LHCN-M2 (cell line): ENCODE measurements at places on chromosomes 11 and 22. TPM values are rescaled to one million over a fixed set of nuclear protein-coding genes. Genes with fewer than 3 reads are reported as not detected.

TMEM218 gene
- total RNA-seq: 32.4 and 38.1 TPM in 2 replicates

DNA sequence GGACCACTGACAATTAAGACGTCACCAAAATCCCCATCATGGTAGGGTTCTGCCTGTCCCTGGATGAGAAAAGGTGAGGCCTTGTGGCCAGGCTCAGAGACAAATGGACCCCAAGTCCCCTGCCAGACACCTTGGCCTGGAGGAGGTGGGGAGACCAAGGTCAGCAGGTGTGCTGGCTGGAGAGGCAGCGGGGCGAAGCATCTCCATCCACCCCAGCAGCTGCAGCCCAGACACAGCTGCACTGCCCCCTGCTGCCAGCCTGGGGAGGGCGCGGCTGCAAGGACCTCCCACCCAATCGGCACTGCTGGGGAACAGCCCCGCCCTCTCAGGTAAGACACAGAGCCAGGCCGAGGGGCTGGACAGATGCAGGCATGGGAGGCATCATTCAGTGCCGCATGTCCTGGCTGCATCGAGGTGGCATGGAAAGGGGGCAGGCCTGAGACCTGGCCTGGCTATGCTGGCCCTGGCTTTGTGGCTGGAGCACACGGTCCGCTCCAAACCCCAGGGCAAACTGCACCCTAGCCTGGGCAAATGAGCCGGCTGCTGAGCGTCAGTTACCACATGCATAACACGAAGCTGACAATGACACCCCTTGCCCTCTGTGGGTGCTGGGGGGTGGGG lies 12.2 kb upstream of the MFNG start:
- DNase-seq: no peak

GRCh38 chr11:65182258-65183170 lies 786 bp downstream of the CAPN1 start:
- DNase-seq: no peak

DNA sequence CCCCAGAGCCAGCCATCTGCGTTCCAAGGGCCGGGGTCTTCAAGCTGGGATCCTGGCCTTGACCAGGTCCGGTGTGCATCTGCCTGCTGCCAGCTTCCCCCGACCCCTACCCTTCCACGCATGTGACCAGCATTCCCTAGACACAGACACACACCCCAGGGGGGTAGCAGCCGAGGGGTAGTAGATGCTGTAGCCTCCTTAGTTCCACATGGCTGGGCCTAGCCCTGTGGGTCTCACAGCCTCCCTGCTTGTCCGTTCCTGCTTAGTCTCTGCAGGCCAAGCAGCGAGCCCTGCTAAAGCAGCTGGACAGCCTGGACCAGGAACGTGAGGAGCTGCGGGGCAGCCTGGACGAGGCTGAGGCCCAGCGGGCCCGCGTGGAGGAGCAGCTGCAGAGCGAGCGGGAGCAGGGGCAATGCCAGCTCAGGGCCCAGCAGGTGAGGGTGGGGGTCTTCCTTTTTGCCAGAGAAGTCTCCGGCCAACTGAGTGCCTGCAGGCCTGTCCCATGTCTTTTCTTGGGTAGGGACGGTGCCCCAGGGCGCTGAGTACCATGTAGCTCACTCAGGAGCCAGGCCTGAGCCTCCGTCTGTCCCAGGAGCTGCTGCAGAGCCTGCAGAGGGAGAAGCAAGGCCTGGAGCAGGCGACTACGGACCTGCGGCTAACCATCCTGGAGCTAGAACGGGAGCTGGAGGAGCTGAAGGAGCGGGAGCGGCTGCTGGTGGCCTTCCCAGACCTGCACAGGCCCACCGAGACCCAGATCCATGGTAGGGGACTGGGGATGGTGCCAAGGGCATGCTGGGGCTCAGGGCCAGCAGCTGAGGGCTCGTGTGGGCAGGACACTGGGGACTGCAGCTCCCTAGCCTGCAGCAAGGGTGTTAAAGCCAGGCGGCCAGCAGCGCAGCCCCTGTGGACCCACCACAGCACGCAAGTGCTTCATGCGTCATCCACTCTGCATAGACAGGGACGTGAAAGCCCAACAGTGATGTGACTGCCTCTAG lies 13.6 kb downstream of the RNF215 start:
- DNase-seq: no peak

TSPAN32 gene
- not detected in 2 replicates for total RNA-seq

GRCh38 chr11:24132471-24132870 lies 364.4 kb upstream of the LUZP2 start:
- no peak for DNase-seq

OR4D11 gene
- not detected in 2 replicates for total RNA-seq

SYT8 gene
- total RNA-seq: 0.13 and 0.17 TPM in 2 replicates

CENATAC gene
- 15.3 and 20.1 TPM in 2 replicates for total RNA-seq

GRCh38 chr11:105823495-105824033 lies 198.5 kb downstream of the MSANTD4 start:
- DNase-seq: no peak

DNA sequence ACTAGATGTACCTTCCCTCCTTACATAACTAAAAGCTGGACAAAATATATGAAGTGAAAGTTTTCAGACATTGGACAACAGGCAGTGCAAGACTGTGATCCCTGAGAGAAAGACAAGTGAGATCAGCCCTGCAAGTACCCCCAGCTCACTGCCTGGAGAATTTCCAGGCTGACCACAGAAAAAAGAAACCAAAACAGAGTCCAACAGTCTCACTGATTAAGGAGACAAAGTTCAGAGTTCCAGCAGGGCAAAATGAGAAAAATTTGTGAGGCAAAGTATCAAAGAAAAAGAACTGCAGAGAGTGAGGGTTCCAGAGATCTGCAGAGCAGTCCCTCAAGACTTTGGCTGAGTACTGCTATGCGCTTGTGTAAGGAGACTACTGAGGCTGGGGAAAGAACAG lies 47.3 kb upstream of the TMEM45B start:
- DNase-seq: no peak

DNA sequence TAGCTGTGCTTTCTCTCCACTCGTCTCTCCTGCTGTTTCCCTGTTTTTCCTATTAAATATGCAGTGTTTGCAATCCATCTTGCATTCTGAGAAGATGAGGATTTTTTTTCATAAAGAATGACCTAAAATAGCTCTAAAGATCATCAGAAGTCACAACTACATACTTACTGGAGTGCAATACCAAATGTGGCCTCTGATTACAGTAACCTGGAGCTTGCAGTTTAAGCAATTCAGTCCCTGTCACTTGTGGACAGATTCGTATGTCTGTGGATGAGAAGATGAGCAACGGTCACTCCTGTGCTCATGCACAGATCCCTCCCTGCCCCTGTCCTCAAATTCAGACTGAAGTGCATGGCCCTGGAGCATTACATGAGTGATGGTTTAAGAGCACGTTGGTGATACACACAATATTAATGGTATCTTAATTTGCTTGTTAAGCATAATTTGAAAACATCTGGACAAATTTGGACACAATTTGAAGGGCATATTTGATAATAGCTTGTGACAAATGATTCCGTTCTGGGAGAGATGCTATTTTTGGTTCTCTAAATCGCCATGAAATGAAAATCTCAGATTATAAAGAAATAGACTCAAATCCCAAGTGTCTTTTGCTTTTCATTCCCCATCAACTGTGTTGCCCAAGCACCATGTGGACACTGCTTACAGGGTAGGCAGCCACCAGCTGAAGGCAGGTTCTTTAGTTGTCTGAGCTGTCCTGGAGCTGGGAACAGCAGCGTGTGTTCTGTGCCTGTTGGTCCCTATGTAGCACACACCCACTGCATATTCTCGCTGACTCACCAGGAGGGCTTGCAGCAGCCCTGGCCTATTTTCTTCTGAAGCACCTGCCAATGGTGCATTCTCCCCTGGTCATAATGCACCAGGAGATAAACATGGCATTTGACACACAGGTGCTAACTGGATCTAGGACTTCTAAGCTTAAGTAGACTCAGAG lies 32.6 kb upstream of the PRAME start:
- no peak for DNase-seq
